ENCODE measurements at places on chromosomes 6 and 20.

DNA sequence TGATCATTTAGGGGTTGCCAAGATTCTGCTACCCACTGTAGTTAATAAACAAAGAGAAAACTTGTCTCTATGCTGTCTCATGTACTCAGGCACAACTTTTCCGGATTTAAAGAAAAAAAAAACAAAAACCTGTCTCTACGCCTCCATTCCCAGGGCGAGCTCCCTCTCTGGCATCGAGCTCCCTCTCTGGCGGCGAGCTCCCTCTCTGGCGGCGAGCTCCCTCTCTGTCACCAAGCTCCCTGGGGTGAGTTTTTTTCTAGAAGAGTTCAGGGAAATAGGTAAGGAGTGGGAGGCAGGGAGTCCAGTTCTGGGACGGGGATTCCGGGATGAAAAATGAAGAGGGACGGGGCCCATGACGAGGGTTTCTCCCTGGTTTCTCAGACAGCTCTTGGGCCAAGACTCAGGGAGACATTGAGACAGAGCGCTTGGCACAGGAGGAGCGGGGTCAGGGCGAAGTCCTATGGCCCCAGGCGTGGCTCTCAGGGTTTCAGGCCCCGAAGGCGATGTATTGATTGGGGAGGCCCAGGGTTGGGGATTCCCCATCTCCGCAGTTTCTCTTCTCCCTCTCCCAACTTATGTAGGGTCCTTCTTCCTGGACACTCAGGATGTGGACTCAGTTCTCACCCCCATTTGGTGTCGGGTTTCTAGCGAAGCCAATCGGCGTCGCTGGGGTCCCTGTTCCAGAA, 16.5 kb upstream of the HLA-A start:
- DNase-seq: no peak

- no peak for DNase-seq
These were observed 9.2 kb upstream of the LY86 start for GRCh38 chr6:6579281-6579680.

- DNase-seq: no peak
These were observed 142.7 kb downstream of the PTPRT start for GRCh38 chr20:43046966-43047365.

DNA sequence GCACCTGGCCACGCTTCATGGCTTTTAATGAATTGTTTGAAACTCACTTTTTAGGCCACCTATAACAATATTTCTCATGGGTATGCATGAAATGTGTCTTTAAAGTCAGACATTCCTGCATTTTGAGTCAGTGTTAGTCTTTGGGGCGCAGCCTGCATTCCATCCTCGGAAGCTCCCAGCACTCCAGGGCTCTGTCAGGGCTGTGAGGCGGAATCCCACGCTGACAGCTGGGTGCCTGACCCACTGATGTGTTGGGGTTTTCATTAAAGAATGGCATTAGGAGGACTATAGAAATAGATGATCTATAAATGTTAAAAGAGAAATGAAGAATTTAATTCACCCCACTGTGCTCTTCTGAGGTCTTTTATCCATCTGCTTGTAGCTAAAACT, 16.2 kb upstream of the CLDN20 start:
- DNase-seq: no peak

DNA sequence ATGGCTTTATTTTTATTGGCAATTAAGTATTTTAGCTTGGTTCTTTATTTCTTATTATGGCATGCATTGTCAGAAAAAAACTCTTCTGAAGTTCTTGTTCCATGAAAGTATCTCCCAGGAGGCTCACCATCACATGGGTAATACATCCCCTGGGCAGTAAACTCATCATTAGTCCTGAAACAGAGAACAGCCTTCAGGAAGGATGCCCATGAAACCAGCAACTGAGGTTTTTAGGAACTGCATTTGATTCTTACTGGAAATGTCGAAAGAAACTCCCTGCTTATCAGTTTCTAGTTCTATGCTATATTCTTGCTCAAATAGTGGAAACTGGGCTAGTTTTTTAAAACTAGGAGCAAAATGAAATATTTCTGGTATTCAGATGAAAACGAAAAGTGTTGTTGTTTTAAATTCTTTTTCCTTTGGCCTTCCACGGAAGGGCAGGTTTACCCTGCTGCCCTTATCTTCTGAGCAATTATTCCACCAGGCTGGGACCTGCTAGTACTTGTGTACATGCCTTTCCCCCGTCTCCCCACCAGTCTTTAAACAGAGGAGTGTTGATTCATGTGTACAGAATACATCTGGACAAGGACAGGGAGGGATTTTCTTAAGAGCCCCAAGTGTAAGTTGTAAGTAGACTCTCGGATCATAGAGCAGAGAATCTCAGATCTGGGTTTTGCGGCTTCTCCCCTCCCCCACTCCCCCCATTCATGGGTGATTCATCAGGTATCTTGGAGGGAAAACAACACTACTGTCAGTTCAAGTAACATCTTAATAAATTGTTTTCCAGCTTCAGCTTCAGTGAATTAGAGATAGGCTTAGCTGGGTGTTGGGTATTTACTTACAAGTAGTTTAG, 81.5 kb downstream of the RTN4IP1 start:
- peak; percentile 44 for DNase-seq

- no peak for DNase-seq
These were observed 106.0 kb downstream of the PACRG start for GRCh38 chr6:162833776-162834175.

DNA sequence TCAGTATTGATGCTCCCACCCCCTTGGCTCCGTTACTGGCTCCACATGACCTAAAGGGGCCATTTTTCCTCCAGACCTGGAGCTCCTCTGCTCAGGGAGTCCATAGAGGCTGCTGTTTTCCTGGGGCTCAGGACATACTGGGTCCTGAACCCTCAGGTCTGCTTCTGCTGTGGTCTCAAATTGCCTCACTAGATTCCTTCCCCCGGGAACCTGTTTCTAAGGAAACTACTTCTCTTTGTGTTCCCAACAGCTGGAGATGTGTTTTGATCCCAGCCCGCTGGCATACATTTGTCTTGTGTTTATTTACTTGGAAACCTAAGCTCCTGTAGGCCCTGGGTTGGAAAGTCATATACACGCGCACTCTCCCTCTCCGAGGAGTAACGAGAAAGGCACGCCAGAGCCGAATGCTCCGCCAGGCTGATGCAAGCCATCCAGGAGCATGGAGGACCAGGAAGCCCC, 222.8 kb downstream of the UST start:
- DNase-seq: no peak

GRCh38 chr6:105397987-105398386, 4.9 kb downstream of the PREP start:
- peak; percentile 27 for DNase-seq

DNA sequence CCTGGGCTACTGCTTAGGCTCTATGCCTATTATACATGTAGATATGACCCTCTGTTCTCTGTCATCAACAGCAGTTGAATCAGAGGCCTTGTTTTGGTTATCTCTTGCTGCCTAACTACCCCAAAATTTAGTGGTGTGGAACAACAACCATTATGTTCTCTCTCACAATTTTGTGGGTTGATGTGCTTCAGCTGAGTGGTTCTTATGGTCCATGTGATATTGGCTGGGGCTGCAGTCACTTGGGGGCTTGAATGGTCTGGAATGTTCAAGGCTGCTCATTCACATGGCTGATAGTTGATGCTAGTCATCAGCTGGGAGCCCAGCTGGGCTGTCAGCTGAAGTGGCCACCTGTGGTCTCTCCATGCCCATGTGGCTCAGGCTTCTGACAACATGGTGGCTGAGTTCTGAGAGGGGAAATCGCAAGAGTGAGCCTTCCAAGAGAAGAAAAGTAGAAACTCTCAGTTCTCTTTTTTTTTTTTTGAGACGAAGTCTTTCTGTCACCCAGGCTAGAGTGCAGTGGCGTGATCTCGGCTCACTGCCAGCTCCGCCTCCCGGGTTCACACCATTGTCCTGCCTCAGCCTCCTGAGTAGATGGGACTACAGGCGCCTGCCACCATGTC, 47.8 kb downstream of the SHLD1 start:
- DNase-seq: no peak

GRCh38 chr6:36326356-36326995, 10.2 kb downstream of the BNIP5 start:
- no peak for DNase-seq

DNA sequence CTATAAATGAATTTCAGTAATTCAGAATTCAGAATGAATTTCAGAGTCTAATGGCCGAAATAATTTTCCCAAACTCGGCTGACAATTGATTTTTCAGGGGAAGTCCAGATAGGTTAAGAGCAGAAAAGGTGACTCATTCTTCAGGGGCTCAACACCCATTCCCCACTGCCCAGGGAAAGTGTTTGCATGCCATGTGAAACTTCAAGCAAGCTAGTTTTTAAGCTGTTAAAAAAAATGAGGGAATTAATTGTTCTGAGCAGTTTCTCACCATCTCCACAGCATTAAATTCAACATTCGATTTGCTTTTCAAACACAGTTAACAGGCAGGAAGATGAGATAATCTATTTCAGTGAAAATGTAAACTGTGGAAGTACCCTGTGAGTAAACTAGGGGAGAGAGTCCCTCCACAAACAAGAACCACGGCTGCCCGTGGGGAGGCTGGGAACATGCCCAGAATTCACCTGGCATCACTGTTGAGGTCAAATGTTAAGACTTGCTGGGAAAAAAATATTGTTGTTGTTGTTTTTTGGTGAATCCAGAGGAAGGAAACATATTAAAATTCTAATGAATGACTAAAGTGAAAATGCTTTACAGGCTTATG, 650.8 kb upstream of the AGPAT4 start:
- no peak for DNase-seq

- DNase-seq: no peak
These were observed 327.9 kb upstream of the SOX4 start for GRCh38 chr6:21265730-21266044.

GRCh38 chr6:158706369-158706982, 56.6 kb downstream of the SYTL3 start:
- no peak for DNase-seq

DNA sequence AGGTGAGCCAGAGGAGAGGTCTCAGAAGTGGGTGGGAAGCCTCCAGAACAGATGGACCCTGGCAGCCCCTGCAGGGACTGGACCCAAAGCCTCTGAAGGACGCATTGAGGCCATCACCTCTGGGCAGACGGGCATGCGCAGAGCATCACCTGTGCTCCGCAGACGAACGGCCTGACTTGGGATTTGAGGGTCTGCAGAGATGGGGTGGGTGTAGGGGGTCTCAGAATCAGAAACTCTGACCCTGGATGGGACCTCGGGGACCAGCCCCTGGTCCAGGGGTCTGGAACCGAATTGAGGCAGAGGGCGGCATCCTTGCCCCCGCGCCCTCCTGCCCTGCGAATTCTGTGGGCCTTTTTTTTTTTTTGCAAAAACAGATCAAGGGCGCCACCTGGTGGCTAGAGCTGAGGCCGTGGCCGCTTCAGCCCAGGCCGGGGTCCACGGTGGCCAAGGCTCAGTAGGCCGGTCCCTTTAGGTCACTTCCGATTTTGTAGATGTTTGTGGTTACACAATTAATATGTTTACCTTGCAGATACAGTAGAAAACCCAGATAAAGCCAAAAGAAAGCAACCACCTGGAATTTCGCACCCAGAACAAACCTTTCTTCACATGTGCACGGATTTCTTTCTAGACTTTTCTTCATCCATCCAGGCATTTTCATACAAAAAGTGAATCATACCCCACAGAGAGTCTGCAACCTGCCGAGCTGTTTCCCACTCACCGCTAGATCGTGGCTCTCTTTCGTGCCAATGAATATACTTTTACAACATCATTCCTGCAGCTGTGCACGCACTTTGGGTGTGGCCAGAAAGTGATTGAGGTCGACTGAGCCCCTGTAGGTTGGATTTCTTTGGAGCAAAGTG, 25.9 kb downstream of the ZBP1 start:
- peak; percentile 50 for DNase-seq

DNA sequence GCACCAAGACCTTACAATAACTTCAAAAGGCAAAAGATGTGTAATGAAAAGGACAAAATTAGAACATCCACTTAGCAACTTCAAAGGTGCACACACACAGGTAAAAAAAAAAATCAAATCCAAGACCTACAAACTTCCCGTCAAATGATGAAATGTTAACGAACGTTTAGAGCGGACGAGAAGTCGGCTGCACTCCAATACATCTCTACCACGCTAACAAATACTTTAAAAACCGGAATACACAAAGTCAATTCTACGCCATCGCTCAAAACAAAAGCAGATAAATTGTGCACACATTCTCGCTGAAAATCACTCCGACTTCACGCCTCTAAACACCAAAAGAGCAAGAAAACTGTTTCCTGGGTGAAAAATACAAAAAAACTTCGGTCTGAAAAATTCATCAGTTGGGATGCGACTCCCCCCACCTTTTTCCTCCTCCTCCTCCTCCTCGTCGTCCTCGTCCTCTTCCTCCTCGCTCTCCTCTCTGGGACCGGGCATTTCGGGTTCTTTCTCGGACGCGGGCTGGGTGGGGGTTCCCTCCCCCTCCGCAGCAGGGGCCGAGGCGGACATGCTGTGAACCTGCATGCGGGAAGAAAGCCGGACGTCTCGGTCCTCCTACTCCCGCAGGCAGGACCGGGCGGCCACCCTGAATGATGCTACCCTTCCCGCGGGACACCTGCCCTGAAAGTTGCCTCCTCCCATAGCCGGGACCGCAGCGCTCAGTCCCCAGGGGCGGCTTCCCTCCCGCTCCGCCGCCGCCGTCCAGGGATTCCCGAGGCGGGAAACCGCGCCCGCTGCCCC, 712 bp downstream of the DEK start:
- peak; percentile 38 for DNase-seq

DNA sequence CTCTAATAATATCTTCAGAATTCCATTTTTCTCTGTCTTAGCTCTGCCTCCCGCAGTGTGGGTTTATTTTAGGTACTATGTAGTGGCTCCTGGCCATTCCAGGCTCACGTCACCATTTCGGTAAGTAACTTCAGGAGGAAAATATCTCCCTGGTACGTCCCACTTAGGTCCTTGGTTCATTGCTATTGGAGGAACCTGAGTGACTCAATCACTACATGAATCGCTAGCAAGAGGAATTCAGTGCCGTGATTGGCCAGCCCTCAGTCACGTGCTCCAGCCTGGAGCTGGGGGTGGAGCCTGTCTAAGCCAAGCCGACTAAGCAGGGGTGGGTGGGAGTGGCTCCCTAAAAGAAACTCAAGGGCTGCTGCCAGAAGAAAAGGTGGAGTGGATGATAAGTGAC, 67.3 kb upstream of the E2F3 start:
- DNase-seq: no peak

GRCh38 chr6:117222861-117223260, 42.5 kb upstream of the VGLL2 start:
- no peak for DNase-seq

DNA sequence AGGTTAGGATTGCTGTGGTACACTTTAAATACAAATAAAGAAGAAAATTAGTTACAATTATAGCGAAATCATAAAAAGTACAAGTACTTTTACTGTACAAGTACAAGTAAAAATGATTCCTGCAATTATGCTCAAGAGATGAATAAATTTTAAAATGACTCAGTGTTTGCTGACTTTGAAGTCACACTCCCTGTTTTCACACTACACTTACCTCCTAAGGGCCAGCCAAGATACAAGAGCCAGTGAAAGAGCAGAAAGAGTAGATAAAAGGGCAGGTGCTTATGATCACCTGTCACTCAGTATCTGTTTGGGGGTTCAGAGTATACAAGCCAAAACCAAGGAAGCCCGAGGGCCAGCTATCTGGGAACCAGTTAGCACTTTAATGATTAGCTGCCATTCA, 41.0 kb upstream of the COL21A1 start:
- no peak for DNase-seq

GRCh38 chr20:56352345-56353055, 6.3 kb upstream of the FAM210B start:
- no peak for DNase-seq

Data from CD4-positive, alpha-beta T cell treated with Interleukin-21 for 1 hour (primary cell).